HFFc6 (cell line): ENCODE measurements at places on chromosomes 13 and 19.

DNA sequence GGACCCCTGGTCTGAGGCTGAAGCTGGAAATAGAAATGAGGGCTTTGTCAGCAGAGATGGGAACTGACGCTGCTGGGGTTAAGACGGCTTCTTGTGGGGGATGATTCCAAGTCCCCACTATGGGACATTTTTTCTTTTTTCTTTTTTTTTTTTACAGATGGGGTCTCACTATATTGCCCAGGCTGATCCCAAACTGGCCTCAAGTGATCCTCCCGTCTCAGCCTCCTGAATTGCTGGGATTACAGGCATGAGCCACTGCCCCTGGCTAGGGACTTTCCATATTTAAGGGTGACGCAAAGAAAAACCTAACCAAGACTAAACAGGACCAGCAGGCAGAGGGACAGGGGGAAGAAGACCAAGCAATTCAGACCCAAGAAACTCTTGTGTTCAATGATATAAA lies 10.0 kb downstream of the LRFN3 start:
- no peak overlapping the region for H3K4me3 ChIP-seq
- H3K4me1 ChIP-seq = no peaks in the 10 kb centered on the region
- DNase-seq = no peak

GRCh38 chr13:71261256-71261655 lies 605.7 kb downstream of the DACH1 start:
- H3K4me3 ChIP-seq = no peak overlapping the region
- H3K36me3 ChIP-seq = no peaks in the 10 kb centered on the region
- H3K27me3 ChIP-seq = no peaks in the 10 kb centered on the region; the same call in 1 of the 2 replicates
- H3K4me1 ChIP-seq = no peaks in the 10 kb centered on the region
- H3K27ac ChIP-seq = no peak overlapping the region

DNA sequence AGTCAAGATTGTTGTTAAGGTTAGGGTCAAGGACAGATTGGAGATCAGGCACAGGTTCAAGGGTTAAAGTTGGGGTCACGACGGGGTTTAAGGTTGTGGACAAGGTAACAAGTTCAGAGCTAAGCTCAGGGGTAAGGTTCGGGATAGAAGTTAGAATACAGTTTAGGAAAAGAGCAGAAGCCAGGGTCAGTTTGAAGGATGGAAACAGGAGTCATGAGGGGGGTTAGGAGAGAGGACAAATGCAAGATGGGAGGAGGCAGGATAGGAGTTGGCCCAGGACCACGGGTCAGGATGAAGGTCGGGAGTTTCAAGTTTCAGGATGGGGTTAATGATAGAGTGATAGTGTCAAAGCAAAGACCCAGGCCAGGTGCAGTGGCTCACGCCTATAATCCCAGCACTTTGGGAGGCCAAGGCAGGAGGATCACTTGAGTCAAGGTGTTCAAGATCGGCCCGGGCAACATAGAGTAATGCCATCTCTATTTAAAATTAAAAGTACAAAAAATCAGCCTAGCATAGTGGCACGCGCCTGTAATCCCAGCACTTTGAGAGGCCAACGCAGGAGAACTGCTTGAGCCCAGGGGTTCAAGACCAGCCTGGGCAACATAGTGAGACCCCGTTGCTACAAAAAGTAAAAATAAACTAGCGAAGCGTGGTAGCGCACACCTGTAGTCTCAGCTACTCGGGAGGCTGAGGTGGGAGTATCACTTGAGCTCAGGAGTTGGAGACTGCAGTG lies 7.7 kb downstream of the NPHS1 start:
- no peak for DNase-seq
- no peaks in the 10 kb centered on the region for H3K36me3 ChIP-seq
- peak overlapping the region; percentile 14; the same call in 1 of the 2 replicates for H3K4me3 ChIP-seq
- peaks cover 5% of the 10 kb centered on the region; the same call in 1 of the 2 replicates for H3K4me1 ChIP-seq
- no peak overlapping the region for H3K27ac ChIP-seq

GRCh38 chr19:44308011-44308410 lies 3.2 kb upstream of the ZNF235 start:
- H3K4me1 ChIP-seq = peaks cover 24% of the 10 kb centered on the region
- H3K36me3 ChIP-seq = no peaks in the 10 kb centered on the region
- H3K27me3 ChIP-seq = peaks cover 1% of the 10 kb centered on the region; the same call in 1 of the 2 replicates
- DNase-seq = no peak

DNA sequence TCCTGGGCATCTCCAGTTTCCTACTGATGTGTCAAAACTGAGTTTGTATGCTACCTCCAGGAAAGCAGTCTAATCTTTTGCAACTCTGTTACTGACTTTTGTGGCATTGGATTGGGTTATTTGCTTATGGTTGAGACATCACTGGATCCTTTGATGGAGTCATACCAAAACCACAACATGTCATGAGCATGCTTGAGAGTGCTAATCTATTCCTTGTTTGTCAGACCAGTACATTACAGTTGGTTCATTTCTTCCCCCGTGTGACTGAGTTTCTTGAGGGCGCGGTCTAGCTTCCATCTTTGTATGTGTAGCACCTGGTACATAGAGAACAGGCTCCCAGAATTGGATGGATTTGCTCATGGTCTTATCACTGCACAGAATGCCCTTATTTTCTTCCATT lies 43.2 kb downstream of the SUGT1 start:
- H3K27ac ChIP-seq = no peak overlapping the region
- H3K27me3 ChIP-seq = peaks cover 3% of the 10 kb centered on the region; the same call in 1 of the 2 replicates
- H3K4me1 ChIP-seq = 0 out of 2 replicates have a peak, but pooled peaks cover 6% of the 10 kb centered on the region
- H3K4me3 ChIP-seq = no peak overlapping the region

GRCh38 chr19:42401365-42402303 lies 11.5 kb upstream of the CNFN start:
- H3K4me3 ChIP-seq = peak overlapping the region; percentile 81
- peak; percentile 60 for DNase-seq
- H3K36me3 ChIP-seq = peaks cover 5% of the 10 kb centered on the region; the same call in 1 of the 2 replicates
- peaks cover 38% of the 10 kb centered on the region for H3K4me1 ChIP-seq

- H3K4me3 ChIP-seq = peak overlapping the region; percentile 95
- peaks cover 32% of the 10 kb centered on the region for H3K4me1 ChIP-seq
- H3K36me3 ChIP-seq = peaks cover 9% of the 10 kb centered on the region; the same call in 1 of the 2 replicates
Measured at GRCh38 chr19:18202778-18203407, 949 bp downstream of the RAB3A start.

- H3K27ac ChIP-seq = no peak overlapping the region
- H3K36me3 ChIP-seq = no peaks in the 10 kb centered on the region
- H3K4me3 ChIP-seq = peak overlapping the region; percentile 77; the same call in 1 of the 2 replicates
Measured at GRCh38 chr13:105231579-105231978, 1303.9 kb downstream of the EFNB2 start.

DNA sequence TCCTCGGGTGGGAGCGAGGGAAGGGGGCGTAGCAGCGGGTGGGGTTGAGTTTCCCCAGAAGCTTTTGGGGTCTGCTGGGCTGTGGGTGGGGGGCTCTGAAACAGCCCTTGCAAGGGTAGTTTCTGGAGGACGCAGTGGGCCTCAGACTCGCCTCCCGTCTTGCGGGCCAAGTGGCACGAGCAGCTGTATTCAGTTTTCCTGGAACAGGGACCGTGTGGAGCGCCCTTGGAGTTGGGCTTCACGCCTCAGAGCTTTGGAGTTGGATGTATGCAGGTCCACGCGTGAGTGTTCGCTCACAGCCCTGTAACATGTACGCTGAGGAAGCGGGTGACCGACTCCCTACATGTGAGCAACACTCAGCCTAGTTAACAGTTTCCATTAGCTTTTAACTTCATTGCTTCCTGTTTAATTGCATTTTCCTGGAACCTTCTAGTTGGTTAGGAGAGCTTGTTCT lies 603 bp downstream of the TM9SF2 start:
- peaks cover 17% of the 10 kb centered on the region for H3K36me3 ChIP-seq
- H3K27me3 ChIP-seq = peaks cover 7% of the 10 kb centered on the region
- DNase-seq = no peak
- peaks cover 78% of the 10 kb centered on the region for H3K4me1 ChIP-seq
- H3K27ac ChIP-seq = peak overlapping the region; percentile 94

DNA sequence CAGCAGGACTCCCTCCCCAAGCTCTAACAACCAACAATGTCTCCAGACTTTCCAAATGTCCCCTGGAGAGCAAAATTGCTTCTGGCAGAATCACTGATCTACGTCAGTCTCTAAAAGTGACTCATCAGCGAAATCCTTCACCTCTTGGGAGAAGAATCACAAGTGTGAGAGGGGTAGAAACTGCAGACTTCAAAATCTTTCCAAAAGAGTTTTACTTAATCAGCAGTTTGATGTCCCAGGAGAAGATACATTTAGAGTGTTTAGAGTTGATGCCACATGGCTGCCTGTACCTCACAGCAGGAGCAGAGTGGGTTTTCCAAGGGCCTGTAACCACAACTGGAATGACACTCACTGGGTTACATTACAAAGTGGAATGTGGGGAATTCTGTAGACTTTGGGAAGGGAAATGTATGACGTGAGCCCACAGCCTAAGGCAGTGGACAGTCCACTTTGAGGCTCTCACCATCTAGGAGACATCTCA lies 6.2 kb upstream of the CEACAM5 start:
- peak; percentile 46 for DNase-seq
- H3K27me3 ChIP-seq = peaks cover 7% of the 10 kb centered on the region
- H3K27ac ChIP-seq = peak overlapping the region; percentile 31; the same call in 1 of the 2 replicates
- H3K4me1 ChIP-seq = peaks cover 12% of the 10 kb centered on the region

- DNase-seq = no peak
Measured at GRCh38 chr19:23949611-23950010, 34.9 kb downstream of the ZNF726 start.

- peaks cover 2% of the 10 kb centered on the region; the same call in 1 of the 2 replicates for H3K27me3 ChIP-seq
- peaks cover 16% of the 10 kb centered on the region; the same call in 1 of the 2 replicates for H3K36me3 ChIP-seq
- H3K4me1 ChIP-seq = no peaks in the 10 kb centered on the region
- H3K4me3 ChIP-seq = no peak overlapping the region
- no peak overlapping the region for H3K27ac ChIP-seq
Measured at GRCh38 chr19:12815088-12815487, 8.7 kb downstream of the RNASEH2A start.

GRCh38 chr19:45693106-45693788 lies 781 bp downstream of the QPCTL start:
- peaks cover 10% of the 10 kb centered on the region for H3K36me3 ChIP-seq
- peak overlapping the region; percentile 99 for H3K4me3 ChIP-seq
- peak overlapping the region; percentile 96 for H3K27ac ChIP-seq
- DNase-seq = peak; percentile 58

GRCh38 chr13:28493740-28494503 lies 1.0 kb downstream of the FLT1 start:
- peaks cover 9% of the 10 kb centered on the region for H3K36me3 ChIP-seq
- peaks cover 2% of the 10 kb centered on the region; the same call in 1 of the 2 replicates for H3K27me3 ChIP-seq
- peak overlapping the region; percentile 93 for H3K4me3 ChIP-seq
- peaks cover 61% of the 10 kb centered on the region for H3K4me1 ChIP-seq
- DNase-seq = no peak

GRCh38 chr13:60150538-60150937 lies 13.2 kb downstream of the DIAPH3 start:
- no peak overlapping the region for H3K4me3 ChIP-seq
- H3K36me3 ChIP-seq = no peaks in the 10 kb centered on the region
- peaks cover 64% of the 10 kb centered on the region for H3K4me1 ChIP-seq
- DNase-seq = no peak
- H3K27me3 ChIP-seq = no peaks in the 10 kb centered on the region

DNA sequence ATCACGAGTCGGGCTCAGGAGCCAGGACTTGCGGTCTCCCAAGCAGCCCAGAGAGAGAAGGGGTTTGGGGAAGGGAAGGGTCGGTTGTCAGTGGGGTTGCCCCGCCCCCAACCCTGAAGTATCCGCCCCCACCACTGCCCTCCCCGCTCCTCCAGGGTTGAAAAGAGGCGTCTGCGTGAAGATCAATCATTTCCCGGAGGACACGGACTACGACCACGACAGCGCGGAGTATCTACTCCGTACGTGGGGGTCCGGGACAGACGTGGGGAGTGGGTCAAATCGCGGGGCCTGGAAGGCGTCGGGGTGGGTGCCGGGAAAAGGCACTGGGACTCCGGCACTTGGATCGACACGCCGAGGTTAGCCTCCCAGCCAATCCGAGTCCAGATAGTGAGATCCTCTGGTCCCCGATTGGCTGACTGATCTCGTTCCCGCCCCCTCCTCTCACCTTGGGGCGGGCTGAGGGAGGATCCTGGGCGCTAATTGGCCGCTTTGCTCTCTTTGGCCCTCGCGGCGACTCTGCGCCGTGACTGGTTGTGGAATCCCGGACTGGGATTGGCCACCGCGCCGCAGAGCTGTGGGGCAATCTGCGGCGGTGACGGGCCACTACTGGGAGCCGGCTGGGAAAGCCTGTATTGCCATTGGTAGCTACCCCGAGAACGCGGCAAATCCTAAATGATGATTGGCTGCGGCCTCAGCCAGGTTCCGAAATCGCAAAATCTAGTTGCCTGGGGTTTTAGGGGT lies 13.3 kb upstream of the CACNG6 start:
- peak overlapping the region; percentile 78 for H3K4me3 ChIP-seq
- DNase-seq = peak; percentile 63
- no peaks in the 10 kb centered on the region for H3K36me3 ChIP-seq
- H3K27ac ChIP-seq = no peak overlapping the region
- peaks cover 26% of the 10 kb centered on the region for H3K4me1 ChIP-seq
- H3K27me3 ChIP-seq = peaks cover 14% of the 10 kb centered on the region

DNA sequence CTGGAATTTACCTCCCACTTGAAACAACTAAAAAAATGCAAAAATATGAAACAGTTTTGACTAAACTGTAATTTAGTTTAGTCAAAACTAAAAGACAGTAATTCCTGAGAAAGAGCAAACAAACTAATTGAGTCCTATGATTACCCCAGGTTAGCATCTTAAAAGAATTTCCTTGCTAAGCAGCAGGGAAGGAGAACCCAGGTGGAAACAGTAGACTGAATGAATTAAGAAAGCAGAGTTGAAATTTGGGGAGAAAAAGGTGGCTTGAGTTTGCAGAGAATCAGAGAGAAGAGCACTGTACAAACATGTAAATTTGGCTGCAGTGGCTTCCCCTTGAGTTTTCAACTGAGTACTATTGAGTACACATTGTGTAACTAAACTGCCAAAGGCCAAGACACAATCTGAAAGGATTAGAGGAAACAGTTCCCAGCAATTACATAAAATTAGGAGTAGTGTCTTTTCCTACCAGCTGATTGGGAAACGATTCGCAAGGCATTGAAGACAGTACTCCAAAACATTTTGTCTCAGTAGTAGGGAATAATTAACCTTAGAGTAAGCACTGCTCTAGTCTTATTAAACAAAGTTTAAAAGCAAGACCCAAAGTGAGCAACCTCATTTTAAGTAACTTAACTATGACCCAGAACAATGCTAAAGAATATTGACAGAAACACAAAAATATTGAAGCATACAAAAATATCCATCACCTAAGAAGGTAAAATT lies 820.5 kb downstream of the DACH1 start:
- H3K4me3 ChIP-seq = no peak overlapping the region
- no peaks in the 10 kb centered on the region for H3K36me3 ChIP-seq
- no peak overlapping the region for H3K27ac ChIP-seq
- DNase-seq = no peak
- H3K27me3 ChIP-seq = no peaks in the 10 kb centered on the region
- no peaks in the 10 kb centered on the region for H3K4me1 ChIP-seq

DNA sequence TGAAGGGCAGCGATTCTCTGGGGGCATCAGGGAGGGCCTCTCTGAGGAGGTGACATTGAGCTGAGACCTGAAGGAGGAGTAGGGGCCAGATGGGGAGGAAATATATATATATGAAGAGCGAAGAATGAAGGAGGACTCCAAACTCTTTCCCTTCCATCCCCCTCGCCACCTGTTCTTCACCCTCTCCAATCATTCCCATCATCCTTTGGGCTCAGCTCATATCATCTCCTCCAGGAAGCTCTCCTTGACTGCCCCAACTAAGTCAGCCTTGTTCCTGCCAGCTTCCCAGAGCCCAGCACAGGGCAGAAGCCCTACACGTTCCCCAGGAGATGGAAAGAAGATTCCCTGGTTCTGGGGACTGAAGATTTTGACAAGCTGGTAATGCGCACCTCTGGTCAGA lies 33.0 kb upstream of the SEMA6B start:
- no peak overlapping the region for H3K27ac ChIP-seq
- no peaks in the 10 kb centered on the region for H3K36me3 ChIP-seq
- no peak for DNase-seq
- no peak overlapping the region for H3K4me3 ChIP-seq
- H3K27me3 ChIP-seq = peaks cover 9% of the 10 kb centered on the region

GRCh38 chr13:34474187-34474868 lies 467.7 kb upstream of the NBEA start:
- H3K27ac ChIP-seq = no peak overlapping the region
- no peak overlapping the region for H3K4me3 ChIP-seq
- H3K27me3 ChIP-seq = peaks cover 1% of the 10 kb centered on the region
